ENCODE measurements at places on chromosomes 4 and X. TPM values are rescaled to one million over a fixed set of nuclear protein-coding genes. Genes with fewer than 3 reads are reported as not detected.

DNA sequence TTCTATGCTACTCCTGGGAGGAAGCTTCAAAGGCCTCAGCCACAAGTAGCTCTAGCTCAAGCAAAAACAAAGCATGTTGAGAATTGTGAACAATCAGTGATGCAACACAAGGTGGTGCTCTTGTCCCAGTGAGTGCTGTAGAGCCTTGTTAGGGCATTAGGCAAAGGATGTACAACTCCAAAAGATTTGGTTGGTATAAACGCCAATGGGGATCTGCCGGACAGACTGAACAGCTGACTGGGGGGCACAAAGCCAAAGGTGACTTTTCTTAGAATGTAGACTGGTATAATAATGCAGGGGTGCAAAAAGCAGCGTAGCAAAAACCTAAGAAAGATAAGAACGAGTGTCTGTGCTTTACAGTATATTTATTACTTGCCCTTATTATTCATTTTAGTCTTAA lies 62.6 kb upstream of the ALB start:
- no peak overlapping the region for H3K27ac ChIP-seq
- peak; percentile 79 for DNase-seq
- H3K4me1 ChIP-seq = no peaks in the 10 kb centered on the region
- no peaks in the 10 kb centered on the region for H3K36me3 ChIP-seq
- H3K4me3 ChIP-seq = no peak overlapping the region
- H3K27me3 ChIP-seq = no peaks in the 10 kb centered on the region

Gene TRIM61
- total RNA-seq = not detected

- no peaks in the 10 kb centered on the region for H3K27me3 ChIP-seq
- H3K4me3 ChIP-seq = no peak overlapping the region
- no peaks in the 10 kb centered on the region for H3K4me1 ChIP-seq
Observed at GRCh38 chrX:28946846-28947245, 359.6 kb downstream of the IL1RAPL1 start.

Gene ARX
- 5.3 TPM for total RNA-seq

DNA sequence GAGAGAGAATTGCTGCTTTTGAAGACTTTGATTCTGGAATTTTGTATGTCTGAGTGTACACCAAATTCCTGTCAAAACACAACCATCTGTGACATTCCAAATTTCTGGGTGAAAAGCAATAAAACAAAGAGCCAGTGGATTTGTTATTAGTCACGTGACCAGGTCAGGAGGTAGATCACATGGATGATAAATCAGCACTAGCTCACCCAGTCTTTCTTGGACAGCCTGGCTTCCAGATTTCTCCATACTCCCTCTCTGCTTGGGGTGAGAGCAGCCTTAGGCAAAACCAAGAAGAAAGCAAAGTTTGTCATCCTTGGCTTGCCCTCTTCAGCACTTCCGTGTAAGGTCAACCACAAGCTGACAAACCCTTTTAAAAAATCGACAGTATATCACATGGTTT lies 194.2 kb downstream of the CLCN4 start:
- DNase-seq = no peak

Gene UCP1
- total RNA-seq = 0.28 TPM

DNA sequence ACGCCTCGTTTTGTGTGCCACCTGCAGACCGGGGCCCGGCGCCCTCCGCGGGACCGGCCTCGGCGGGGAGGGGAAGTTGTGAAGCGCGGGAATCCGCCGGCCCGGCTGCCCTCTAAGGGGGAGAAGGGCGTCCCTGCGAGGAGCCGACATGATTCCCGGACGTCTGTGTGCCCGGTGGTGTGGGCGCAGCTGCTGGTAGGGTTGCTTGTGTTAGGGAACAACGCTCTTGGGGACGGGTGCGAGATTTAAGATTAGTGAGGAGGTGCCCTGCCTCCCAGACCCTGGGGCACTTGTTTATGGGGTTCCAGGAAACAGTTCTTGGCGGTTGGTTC lies 627 bp downstream of the CDKN2AIP start:
- no peaks in the 10 kb centered on the region for H3K27me3 ChIP-seq
- H3K4me3 ChIP-seq = peak overlapping the region; percentile 86
- H3K36me3 ChIP-seq = peaks cover 24% of the 10 kb centered on the region
- DNase-seq = no peak

Gene CT45A8
- not detected for total RNA-seq

Gene MGST2
- total RNA-seq = 7.1 TPM

GRCh38 chr4:7943211-7943610 lies 3.5 kb upstream of the AFAP1 start:
- DNase-seq = no peak
- H3K4me3 ChIP-seq = no peak overlapping the region
- peaks cover 11% of the 10 kb centered on the region for H3K27me3 ChIP-seq
- H3K27ac ChIP-seq = no peak overlapping the region
- peaks cover 3% of the 10 kb centered on the region for H3K4me1 ChIP-seq
- H3K36me3 ChIP-seq = no peaks in the 10 kb centered on the region

- no peaks in the 10 kb centered on the region for H3K4me1 ChIP-seq
- H3K36me3 ChIP-seq = no peaks in the 10 kb centered on the region
- no peaks in the 10 kb centered on the region for H3K27me3 ChIP-seq
- no peak overlapping the region for H3K4me3 ChIP-seq
- no peak overlapping the region for H3K27ac ChIP-seq
Observed at GRCh38 chrX:16171944-16172343, 4.7 kb downstream of the MAGEB17 start.

Gene MAOB
- total RNA-seq = 1.5 TPM

Gene UNC5C
- 0.15 TPM for total RNA-seq

- no peak overlapping the region for H3K4me3 ChIP-seq
- H3K36me3 ChIP-seq = no peaks in the 10 kb centered on the region
- DNase-seq = no peak
- peaks cover 30% of the 10 kb centered on the region for H3K4me1 ChIP-seq
- H3K27me3 ChIP-seq = no peaks in the 10 kb centered on the region
Observed at GRCh38 chr4:142402900-142403299, 443.2 kb downstream of the INPP4B start.

DNA sequence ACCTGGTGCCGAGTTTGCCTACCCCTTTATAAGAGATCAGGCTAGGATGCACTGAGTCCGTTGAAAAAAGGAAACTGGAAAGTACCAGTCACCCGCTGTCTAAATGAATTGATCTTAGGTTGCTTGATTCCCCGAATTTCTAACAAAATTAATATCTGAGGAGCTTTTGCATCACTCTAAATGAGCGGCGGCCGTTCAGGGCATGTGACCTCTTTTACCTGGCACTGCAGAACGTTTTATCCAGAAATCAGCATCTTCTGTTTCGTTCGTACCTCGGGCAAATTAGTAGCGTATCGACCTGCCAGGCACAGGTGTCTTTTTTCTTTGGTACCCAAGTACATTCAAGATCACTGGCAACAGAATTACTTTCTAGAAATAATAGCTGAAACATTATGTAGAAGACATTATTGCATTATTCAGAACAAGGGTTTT lies 876 bp downstream of the KLHL2 start:
- no peak for DNase-seq
- H3K27me3 ChIP-seq = peaks cover 22% of the 10 kb centered on the region
- no peak overlapping the region for H3K27ac ChIP-seq
- H3K4me3 ChIP-seq = peak overlapping the region; percentile 100
- H3K36me3 ChIP-seq = no peaks in the 10 kb centered on the region

DNA sequence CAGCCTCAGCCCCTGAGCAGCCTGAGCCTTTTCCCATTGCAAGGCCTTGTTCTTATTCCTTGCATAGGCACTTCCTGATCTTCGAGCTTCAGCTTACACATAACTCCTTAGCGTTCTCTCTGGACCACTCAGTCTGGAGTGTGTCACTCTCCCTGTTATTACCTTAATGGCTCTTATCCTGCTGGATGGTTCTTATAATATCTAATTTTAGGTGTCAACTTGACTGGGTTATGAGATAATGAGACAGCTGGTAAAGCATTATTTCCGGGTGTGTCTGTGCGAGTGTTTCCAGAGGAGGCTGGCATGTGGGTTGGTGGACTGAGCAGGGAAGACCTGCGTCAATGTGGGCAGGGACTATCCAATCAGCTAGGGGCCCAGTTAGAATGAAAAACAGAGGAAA lies 75.7 kb downstream of the HAUS3 start:
- no peaks in the 10 kb centered on the region for H3K27me3 ChIP-seq
- DNase-seq = no peak
- no peak overlapping the region for H3K4me3 ChIP-seq
- H3K27ac ChIP-seq = no peak overlapping the region
- H3K36me3 ChIP-seq = no peaks in the 10 kb centered on the region

DNA sequence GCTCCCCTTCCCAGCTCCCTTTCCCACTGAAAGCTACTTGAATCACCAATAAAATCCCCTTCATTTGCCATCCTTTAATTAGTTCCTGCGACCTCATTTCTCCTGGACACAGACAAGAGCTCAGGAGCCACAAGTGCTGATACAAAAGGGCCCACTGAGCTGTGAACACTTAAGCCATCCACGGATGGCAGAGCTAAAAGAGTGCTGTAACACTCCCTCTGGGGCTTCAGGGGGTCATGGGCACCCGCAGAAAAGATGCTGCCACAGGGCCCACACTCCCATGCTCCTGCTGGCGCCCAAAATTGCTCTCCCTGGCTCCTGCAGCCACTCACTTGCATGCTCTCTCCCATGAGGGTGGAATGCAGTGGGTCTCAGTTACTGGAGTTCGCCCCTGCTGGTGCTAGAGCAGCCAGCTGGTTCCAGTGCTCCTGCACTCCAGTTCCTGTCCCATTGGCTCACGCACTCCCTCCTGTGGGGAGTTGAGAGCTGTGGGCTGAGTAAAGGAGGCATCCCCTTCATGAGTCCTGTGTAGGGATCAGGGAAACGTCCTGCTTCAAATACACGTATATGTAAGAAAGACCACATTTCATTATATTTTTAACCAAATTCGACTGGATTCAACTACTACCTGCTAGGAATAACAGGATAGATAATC lies 1291.0 kb downstream of the ARAP2 start:
- H3K4me1 ChIP-seq = no peaks in the 10 kb centered on the region
- peak; percentile 10 for DNase-seq
- no peaks in the 10 kb centered on the region for H3K36me3 ChIP-seq
- H3K27me3 ChIP-seq = no peaks in the 10 kb centered on the region

DNA sequence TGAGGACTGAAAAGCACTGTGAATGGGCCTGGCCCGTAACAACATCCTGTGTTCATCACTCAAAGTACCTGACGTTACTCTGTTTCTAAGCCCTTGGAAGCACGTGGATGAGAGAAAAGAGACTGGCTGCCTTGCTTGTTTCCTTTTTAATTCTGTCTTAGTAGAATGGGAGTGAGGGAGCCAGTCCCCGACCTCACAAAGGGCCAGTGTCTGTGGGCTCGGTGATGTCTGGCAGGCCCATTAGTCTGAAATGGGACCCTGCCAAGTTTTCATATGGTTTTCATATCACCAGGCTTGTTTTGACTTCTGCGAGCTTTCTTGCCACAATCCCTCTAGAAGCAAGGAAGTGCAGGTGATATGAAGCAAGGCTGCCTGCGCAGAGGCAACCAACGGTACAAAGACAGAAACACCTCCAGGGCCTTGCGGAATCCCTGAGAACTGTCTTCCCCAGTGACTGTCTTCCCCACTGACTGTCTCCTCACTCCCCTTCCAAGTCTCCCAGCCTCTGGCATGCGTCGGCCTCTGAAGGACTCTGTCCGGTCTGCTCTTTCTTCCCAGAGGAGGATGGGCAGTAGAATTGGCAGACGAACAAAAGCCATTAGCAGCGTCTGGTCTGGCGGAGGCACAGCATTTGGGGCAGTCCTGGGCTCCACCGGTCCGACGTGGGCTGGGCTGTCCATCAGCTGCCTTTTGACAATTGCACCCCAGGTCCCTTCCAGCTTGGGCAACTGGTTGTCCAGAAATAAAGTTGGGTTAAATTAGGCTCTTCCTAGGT lies 20.2 kb upstream of the RASL11B start:
- no peak overlapping the region for H3K4me3 ChIP-seq
- no peaks in the 10 kb centered on the region for H3K36me3 ChIP-seq
- H3K27me3 ChIP-seq = no peaks in the 10 kb centered on the region
- H3K27ac ChIP-seq = no peak overlapping the region

DNA sequence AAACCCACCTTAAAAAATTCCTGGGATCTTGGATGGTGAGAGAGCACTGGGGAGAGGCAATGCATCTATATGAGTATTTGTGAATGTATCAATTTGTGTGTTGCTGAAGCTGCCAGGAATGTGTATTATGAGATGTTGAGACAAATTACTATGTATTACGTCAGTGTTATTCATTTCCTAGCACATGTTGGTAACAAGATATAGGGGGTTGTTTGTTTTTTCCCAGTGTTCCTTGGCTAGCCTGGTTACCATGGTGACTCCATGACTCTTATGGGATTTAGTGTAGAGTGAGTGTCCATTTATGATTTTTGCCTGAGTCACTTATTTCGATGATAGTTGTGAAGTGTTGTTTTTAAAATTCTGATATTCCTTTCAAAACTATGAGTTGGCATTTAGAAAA lies 65.6 kb downstream of the RAB40A start:
- H3K27me3 ChIP-seq = no peaks in the 10 kb centered on the region
- H3K27ac ChIP-seq = no peak overlapping the region
- no peak overlapping the region for H3K4me3 ChIP-seq
